ENCODE measurements at places on chromosomes 6 and 20.

DNA sequence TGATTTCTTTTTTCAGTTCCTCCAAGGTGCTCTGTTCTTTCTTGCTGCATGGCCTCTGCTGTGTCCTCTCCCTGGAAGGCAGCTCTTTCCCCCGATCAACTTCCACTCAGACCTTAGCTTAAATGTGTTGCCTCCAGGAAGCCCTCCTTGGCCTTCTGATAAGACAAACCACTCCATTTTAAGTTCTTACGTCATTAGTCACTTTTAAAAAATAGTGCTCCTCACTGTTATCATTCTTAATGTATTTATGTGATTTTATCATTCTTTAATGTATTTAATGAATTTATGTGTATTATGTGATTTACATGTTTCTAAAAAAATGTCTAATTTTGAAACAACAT lies 12.2 kb upstream of the MANBAL start:
- no peak for DNase-seq
- no peaks in the 10 kb centered on the region for H3K27me3 ChIP-seq
- no peak overlapping the region for H3K27ac ChIP-seq
- H3K4me1 ChIP-seq, result peaks cover 5% of the 10 kb centered on the region

GRCh38 chr6:93218096-93218495 lies 201.3 kb downstream of the EPHA7 start:
- no peak overlapping the region for H3K27ac ChIP-seq
- H3K4me1 ChIP-seq, result no peaks in the 10 kb centered on the region
- H3K27me3 ChIP-seq, result no peaks in the 10 kb centered on the region

DNA sequence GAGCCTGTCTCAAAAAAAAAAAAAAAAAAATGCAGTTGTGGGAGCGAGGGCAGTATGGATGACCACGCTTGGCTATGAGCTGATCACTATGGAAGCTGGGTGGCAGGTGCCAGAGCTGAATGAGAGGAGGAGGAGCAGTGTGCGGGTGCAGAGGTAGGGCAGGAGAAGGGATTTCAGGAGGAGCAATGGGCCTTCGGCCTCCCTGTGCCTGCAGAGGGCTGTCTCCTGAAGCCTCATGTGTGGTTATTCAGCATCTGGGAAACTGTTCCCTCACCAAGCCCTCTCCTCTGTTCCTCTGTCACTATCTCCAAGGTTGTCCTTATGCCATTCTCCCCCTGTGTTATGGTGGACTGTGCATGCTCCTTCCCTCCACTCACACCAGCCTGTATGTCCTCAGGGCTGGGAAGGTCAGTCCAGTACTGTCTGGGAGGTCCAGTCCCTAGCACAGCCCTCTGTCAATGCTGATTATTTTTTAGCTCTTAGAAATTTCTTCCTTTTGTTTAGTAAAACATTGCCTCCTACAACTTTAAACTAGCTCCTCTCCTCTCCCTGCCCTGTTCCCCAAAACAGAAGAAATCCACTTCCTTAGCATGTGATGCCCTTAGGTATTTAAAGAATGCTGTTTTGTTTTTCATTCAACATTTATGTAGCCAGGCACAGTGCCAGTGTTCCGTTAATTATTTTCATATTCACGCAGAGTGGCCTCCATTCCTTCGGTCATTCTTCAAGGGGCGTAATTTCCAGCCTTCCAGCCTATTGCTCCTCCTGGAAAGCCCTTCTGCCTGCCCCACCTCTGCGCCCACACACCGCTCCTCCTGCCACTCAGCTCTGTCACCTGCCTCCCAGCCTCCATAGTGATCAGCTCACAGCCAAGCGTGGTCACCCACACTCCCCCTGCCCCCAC lies 48.9 kb downstream of the CNBD2 start:
- no peak overlapping the region for H3K27ac ChIP-seq
- H3K36me3 ChIP-seq, result no peaks in the 10 kb centered on the region
- no peaks in the 10 kb centered on the region for H3K4me1 ChIP-seq
- DNase-seq, result no peak
- H3K4me3 ChIP-seq, result no peak overlapping the region

GRCh38 chr6:121418346-121418745 lies 17.1 kb upstream of the GJA1 start:
- H3K4me1 ChIP-seq, result no peaks in the 10 kb centered on the region
- H3K4me3 ChIP-seq, result no peak overlapping the region
- no peak overlapping the region for H3K27ac ChIP-seq
- DNase-seq, result no peak
- H3K36me3 ChIP-seq, result no peaks in the 10 kb centered on the region

- no peaks in the 10 kb centered on the region for H3K27me3 ChIP-seq
- no peaks in the 10 kb centered on the region for H3K4me1 ChIP-seq
- H3K4me3 ChIP-seq, result no peak overlapping the region
- no peak for DNase-seq
These were observed 48.0 kb upstream of the DEK start for GRCh38 chr6:18312368-18312767.

GRCh38 chr20:10864076-10864672 lies 190.4 kb upstream of the JAG1 start:
- peak; percentile 89 for DNase-seq
- H3K4me1 ChIP-seq, result peaks cover 19% of the 10 kb centered on the region
- H3K36me3 ChIP-seq, result no peaks in the 10 kb centered on the region

DNA sequence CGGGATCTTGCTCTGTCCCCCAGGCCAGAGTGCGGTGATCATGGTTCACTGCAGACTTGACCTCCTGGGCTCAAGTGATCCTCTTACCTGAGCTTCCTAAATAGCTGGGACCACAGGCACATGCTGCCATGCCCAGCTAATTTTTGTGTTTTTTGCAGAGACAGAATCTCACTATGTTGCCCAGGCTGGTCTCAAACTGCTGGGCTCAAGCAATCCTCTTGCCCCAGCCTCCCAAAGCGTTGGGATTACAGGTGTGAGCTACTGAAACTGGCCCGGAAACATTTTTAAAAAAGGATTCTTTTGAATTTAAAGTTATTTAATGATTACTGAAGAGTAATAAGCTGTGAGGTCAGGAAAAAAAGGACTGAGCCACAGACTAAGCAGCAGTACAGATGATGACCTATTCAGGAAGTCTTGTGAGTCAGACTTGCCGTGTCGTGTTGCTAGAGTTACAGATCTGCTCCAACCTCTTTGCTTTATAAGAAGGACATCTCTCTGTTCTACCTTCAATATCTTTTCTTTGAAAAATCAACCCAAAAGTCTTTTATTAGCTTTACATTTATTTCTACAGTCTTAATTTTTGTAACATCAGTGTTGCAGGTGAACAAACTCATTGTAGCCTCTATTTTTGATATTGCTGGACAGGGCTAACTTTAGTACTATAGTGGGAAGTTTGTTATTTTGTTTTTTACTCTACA lies 108.7 kb downstream of the NCOA3 start:
- H3K36me3 ChIP-seq, result no peaks in the 10 kb centered on the region
- no peaks in the 10 kb centered on the region for H3K27me3 ChIP-seq
- H3K4me1 ChIP-seq, result no peaks in the 10 kb centered on the region
- no peak overlapping the region for H3K27ac ChIP-seq
- H3K4me3 ChIP-seq, result no peak overlapping the region

DNA sequence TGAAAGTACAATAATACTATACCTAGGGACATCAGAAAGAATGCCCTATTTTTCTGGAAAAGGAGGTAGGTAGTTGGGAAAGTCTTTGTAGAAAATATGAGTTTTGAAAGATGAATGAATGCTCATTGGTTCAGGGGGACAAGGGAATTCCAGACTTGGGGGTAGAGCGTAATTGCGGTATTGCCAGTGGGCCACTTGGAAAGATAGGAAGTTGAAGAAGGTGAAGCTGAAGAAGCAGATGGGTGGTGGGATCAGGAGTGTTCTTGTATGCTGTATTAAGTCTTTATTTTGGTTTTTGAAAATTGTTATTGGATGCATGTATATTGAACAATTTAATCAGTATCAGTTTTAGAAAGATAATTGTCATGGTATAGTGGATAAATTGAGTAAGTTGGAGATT lies 57.9 kb upstream of the SMIM8 start:
- no peak overlapping the region for H3K4me3 ChIP-seq
- no peaks in the 10 kb centered on the region for H3K4me1 ChIP-seq
- H3K27me3 ChIP-seq, result no peaks in the 10 kb centered on the region
- H3K27ac ChIP-seq, result no peak overlapping the region

GRCh38 chr20:38729767-38730166 lies 5.5 kb downstream of the SLC32A1 start:
- peaks cover 89% of the 10 kb centered on the region for H3K27me3 ChIP-seq
- DNase-seq, result no peak
- no peak overlapping the region for H3K4me3 ChIP-seq
- no peaks in the 10 kb centered on the region for H3K4me1 ChIP-seq

- H3K4me3 ChIP-seq, result no peak overlapping the region
- no peaks in the 10 kb centered on the region for H3K4me1 ChIP-seq
- DNase-seq, result no peak
- H3K27ac ChIP-seq, result no peak overlapping the region
- H3K36me3 ChIP-seq, result no peaks in the 10 kb centered on the region
These were observed 80.9 kb downstream of the COL12A1 start for GRCh38 chr6:75124983-75125382.

DNA sequence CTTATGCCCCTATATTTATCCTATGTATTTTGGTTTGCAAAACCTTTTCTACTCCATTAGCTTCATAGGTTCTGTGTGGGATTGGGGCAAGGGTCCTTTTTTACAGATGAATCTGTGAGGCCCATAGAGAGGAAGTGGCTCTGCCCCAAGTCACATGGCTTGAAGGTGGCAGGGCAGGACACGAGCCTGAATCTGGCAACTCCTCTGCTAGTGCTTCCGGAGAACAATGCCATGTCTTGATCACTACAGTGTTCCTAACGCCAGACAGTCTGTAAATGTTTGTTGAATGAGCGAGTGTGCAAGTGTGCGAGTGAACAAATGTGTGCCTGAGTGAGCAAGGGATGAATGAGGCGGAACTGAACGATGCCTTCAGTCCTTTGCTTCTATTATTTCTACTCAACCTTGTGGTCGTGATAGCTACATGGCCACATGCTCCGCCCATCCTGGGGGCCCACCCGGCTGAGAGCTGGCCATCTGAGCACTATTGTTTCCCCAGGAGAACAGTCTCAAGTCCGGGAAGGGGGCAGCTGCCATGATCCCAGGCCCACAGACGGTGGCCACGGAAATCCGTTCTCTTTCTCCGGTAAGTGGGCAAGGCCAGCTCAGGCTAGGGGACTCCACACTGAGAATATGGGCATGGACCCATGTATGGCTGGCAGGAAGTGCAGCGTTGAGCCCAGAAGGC lies 17.8 kb upstream of the AAR2 start:
- no peaks in the 10 kb centered on the region for H3K27me3 ChIP-seq
- no peaks in the 10 kb centered on the region for H3K36me3 ChIP-seq
- H3K4me3 ChIP-seq, result no peak overlapping the region
- no peaks in the 10 kb centered on the region for H3K4me1 ChIP-seq
- no peak overlapping the region for H3K27ac ChIP-seq

DNA sequence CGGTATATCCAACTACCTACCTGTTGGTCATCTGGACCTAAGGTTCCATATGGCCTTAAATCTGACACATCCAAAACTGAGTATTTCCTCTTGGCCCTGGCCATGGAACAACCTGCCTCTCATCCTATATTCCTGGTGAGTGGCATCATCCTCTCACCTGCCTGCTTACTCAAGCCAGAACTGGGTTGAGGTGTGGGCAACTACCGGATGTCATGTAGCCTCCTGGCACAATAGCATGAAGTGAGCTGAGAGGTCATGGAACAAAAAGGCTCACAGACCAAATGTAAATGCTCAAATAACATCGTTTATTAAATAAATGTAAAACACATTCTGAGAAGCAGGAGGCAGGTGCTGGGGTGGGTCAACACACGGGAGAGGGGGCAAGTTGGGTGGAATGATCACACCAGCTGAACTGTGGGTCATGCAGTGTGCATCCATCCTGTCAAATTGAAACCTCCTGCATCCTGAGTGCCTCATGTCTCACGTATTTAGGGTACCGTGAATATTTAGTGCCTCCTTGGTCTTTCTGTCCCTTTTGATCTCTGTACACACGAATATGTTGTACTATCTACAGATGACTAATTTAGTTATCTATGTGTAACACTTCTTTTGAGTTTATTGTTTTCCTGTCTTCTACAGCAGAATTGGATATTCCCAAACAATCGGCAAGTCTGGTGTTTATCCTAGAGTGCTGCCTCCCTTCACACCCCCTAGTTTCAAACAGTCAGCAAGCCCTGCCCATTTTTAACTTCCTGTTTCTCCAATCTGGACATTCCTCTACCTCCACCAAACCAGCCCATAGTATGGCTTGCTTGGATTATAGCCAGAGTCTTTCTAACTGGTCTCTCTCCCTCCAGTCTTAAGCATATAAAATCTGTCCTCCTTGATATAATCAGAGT lies 7.9 kb upstream of the POU5F1 start:
- H3K27me3 ChIP-seq, result no peaks in the 10 kb centered on the region
- peak; percentile 58 for DNase-seq
- H3K4me3 ChIP-seq, result no peak overlapping the region
- no peaks in the 10 kb centered on the region for H3K36me3 ChIP-seq

- H3K4me1 ChIP-seq, result no peaks in the 10 kb centered on the region
- no peak for DNase-seq
- H3K27me3 ChIP-seq, result no peaks in the 10 kb centered on the region
- H3K36me3 ChIP-seq, result no peaks in the 10 kb centered on the region
- no peak overlapping the region for H3K4me3 ChIP-seq
These were observed 564.0 kb upstream of the AGPAT4 start for GRCh38 chr6:161837854-161838253.

DNA sequence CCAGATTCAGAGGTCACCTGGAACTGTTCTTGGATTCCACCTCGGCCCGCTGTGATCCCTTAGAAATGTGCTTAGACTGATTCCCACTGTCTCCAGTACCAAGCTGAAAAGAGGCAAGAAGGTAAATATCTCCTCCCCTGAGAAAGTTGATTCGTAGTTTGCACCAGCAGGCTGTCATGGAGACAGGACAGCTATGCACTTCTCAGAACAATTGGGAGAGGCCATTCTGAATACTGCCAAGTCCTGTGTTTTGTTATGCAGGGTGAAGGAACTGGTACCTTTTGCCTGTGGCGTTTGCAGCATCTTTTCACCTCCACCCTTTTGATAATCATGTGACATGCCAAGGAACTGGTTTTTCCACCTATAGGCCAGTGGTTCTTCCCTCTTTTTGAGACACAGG lies 58.2 kb upstream of the RNGTT start:
- no peak overlapping the region for H3K27ac ChIP-seq
- no peaks in the 10 kb centered on the region for H3K36me3 ChIP-seq
- H3K27me3 ChIP-seq, result no peaks in the 10 kb centered on the region
- no peak for DNase-seq
- H3K4me1 ChIP-seq, result no peaks in the 10 kb centered on the region
- H3K4me3 ChIP-seq, result no peak overlapping the region

GRCh38 chr6:104601131-104601651 lies 258.5 kb downstream of the HACE1 start:
- no peaks in the 10 kb centered on the region for H3K4me1 ChIP-seq
- no peak overlapping the region for H3K27ac ChIP-seq
- H3K4me3 ChIP-seq, result no peak overlapping the region
- no peaks in the 10 kb centered on the region for H3K27me3 ChIP-seq
- no peaks in the 10 kb centered on the region for H3K36me3 ChIP-seq

DNA sequence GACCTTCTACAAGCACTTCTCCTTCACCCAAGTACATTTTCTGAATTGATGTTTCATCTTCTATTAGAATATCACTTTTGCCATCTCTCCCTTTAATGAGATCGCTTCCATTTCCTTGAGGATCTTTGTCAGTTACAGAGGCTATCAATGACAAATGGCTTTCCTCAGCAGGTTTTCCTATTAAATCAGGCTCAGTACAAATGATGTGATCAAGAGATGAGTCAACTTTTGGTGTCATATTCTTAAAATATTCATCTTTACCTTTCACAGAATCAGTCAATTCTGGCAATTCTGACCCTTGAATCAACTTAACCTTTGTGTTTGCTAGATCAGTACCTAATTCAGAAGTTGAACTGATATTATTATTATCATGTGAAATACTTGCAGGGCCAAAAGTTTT lies 37.3 kb downstream of the DST start:
- no peaks in the 10 kb centered on the region for H3K27me3 ChIP-seq
- H3K36me3 ChIP-seq, result no peaks in the 10 kb centered on the region
- no peaks in the 10 kb centered on the region for H3K4me1 ChIP-seq
- H3K27ac ChIP-seq, result no peak overlapping the region

Data from colonic mucosa (tissue), 4 donors.